Lower lobe of right lung (tissue), 2 donors: ENCODE measurements at places on chromosomes 1 and 21.

GRCh38 chr1:101509370-101509769 is 272.6 kb downstream of the S1PR1 start:
- no peak for DNase-seq

DNA sequence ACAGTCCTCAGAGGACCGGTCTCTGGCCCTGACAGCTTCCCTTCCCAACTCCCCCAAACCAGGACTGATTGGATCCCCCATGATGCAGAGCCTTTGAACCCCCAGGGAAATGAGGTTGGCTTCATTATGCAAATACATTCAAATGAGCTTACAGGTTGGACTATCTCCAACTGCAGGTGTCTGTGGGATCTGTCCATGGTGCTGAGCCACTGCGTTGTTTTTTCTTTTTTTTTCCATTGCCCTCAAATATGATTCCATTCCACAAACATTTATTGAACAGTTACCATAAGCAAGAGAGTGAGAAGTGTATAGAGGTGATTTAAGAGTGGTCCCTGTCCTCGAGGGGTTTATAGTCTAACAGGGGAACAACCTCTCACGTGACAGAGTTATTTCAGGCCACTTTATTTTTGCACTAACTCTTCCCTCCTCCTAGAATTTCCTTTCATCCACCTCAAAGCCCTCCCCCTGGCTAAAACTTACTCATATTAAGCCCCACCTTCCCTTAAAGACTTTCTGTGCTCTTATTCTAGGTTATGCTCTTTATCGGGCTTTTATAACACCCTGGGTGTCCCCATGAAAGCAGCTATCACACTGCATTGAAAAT is 21.9 kb downstream of the DLGAP3 start:
- no peak for DNase-seq

- DNase-seq, result no peak
Measured at GRCh38 chr21:41317063-41317392, 427 bp downstream of the FAM3B start.

DNA sequence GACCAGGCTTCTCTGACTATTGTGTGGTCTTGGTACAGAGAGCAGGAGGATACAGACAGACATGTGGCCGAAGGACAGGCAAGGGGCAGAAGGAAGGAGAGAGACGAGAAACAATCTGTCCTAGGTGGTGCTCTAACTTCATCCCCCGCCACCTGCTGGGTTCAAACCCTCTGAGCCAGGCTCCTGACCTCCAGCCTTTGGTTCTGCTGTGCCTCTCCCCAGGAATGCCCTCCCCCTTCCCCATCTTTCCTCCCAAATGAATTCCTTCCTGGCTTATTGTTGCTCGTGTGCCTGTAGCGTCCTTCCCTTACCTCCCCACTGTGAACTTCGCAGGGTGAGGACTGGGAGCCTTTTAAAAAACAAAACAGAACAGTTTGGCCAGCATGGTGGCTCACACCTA is 5.4 kb downstream of the TCEA3 start:
- no peak for DNase-seq

DNA sequence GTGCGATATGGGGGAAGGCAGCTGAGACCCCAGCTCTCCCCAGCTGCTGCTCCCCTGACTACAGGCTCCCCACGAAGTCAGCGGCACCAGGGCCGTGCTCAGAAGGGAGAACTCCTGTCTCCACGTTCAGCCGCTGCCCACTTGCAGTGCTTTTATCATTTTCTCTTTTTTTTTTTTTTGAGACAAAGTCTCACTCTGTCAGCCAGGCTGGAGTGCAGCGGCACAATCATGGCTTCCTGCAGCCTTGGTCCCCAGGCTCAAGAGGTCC is 933 bp upstream of the FTCD start:
- no peak for DNase-seq

DNA sequence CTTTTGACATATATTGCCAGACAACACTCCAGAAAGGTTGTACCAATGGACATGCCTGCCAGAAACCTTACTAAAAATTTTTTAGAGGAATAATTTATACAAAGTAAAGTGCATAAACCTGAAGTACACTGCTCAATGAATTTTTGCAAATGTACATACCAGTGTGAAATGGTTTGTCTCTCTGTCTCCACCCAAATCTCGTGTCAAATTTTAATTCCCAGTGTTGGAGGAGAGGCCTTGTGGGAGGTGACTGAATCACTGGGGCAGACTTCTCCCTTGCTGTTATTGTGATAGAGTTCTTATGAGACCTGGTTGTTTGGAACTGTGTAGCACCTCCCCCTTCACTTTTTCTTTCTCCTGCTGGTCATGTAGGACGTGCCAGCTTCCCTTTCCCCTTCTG is 168.8 kb downstream of the RWDD3 start:
- DNase-seq, result no peak

- no peak for DNase-seq
Measured at GRCh38 chr1:116167625-116168276, 56.6 kb downstream of the MAB21L3 start.

- no peak for DNase-seq
Measured at GRCh38 chr1:53580739-53581475, 121.7 kb downstream of the DMRTB1 start.

DNA sequence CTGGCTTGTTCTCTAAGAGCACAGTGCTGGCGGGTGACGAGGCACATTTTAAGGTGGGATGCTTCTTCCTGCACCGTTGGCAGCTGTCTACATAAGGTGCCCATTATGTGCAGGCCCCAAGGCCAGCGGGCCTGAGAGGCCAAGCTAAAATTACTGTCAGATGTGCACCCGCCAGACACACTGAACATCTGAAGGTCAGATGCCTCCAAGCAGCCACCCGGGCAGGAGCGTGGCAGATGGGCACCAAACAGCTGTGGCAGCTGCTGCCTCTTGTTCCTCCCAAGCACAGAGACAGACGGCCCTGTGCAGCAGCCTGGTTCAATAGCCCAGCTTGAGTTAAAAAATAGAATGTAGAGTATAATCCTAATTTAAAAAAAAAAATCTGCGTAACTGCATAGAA is 211.9 kb upstream of the EDN2 start:
- DNase-seq, result no peak

DNA sequence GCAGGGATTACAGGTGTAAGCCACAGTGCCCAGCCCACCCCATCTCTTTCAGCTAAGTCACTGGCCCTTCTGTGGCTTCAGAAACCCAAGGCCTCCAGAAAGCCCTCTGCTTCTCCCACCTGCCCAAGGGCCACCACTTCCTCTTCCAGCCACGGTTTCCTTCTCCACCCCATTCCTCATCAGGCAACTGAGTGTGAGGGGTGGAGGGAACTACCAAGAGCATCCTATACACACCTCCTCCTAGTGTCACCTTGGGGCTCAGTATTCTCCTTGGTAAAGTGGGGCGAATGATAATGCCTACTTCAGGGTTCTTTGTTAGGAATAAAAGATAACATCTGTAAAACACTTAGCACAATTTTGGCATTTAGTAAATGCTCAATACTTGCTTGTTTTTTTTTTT is 30.0 kb downstream of the KNCN start:
- DNase-seq, result no peak
